ENCODE measurements at places on chromosomes 16 and 17.

- no peak for DNase-seq
Observed at GRCh38 chr17:208429-208828, 27.0 kb upstream of the DOC2B start.

DNA sequence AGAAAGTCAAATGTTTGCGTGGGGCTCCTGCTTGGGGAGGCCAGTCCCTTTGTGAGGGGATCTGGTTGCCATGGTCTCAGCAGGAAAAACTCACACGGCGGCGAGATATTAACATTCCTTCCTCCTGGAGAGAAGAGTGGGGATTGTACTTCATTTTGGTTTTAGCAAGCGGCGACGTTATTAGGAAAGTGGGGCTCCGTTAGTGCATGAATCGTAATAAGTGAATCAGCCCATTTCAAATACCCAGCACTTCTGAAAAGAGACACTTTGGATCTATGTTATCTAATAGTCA, 41.6 kb upstream of the METRNL start:
- DNase-seq: no peak

GRCh38 chr17:4449736-4450135, 16.0 kb downstream of the SPNS3 start:
- DNase-seq: no peak

GRCh38 chr17:68054296-68054900, 18.9 kb downstream of the KPNA2 start:
- no peak for DNase-seq

DNA sequence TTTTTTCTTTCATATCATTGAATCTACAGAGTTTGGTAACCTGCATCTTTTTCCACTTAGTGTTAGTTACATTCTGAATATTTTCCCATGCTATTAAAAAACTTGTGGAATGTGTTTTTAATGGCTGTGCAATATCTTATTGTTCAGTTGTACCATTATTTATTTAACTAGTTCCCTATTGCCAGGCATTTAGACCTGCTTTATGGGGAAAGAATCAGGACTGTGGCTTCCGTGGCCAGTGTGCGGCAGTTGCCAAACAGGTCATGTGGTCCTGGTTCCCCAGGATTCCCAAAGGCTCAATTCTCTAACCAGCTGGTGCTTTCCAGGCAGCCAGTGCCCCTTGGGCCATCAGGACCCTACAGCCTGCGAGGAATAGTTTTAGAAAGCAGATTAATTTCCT, 30.8 kb downstream of the NDEL1 start:
- DNase-seq: no peak

DNA sequence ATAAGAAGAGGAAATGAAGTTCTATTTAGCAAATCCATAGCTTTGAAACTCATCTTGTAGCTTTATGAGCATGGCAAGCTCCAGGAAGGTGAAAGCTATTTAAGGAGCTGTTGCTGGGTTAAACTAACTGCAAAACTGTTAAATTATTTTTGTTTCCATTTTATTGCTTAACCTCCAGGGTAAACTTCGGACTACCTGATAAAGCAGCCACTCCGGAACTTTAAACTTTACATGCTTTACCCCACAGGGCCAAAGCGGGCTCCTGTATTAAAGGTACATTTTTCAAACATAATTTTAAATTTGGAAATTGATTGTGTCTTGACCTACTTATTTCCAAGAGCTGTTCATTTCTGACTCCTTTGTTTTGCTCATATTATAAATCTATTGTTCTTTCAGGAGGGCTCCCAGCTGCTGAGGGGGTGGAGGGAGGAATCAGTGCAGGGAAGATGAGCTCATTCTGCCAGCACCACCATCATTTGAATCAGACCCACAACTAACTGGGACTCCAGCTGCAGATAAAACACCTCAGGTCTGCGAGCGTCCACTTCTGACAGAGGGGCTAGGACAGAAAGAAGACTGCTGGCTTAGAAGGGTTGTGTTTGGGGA, 157.9 kb downstream of the IRX3 start:
- no peak for DNase-seq

DNA sequence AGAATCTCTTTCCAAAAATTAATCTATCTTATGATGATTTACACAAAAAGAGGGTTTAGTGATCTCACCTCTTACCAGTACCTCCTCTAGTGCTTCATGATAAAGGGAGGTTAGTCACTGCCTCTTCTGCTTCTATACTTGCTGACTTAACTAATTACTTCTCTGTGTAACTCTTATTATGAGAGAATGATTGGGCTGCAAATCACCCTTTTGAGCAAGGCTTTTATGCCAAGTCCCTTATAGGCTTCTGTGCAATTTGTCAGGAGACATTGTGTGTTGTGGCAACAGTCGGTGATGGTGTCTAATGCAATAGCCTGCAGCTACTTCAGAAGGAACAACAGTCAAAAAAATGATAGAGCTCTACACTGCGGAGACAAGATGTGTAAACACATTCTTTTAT, 1568.1 kb upstream of the GOT2 start:
- no peak for DNase-seq

DNA sequence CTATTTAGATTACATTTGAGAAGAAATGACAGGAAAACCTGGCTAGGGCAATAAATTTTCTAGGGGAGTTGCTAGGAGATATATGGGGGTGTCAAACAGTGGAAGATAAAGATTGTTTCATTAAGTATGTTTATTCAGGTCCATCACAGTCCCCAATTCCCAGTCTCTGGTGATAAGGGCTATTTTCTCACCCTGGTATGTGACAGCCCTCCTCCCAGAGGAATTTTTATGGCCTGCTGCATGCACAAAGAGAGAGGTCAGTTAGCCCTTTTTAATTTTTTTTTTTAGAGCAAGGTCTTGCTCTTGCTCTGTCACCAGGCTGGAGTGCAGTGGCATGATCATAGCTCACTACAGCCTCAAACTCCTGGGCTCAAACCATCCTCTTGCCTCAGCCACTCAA, 53.6 kb upstream of the ATF7IP2 start:
- no peak for DNase-seq

- no peak for DNase-seq
Observed at GRCh38 chr16:53219371-53219770, 164.6 kb downstream of the CHD9 start.

GRCh38 chr16:11613381-11614303, 26.9 kb upstream of the LITAF start:
- DNase-seq: no peak

DNA sequence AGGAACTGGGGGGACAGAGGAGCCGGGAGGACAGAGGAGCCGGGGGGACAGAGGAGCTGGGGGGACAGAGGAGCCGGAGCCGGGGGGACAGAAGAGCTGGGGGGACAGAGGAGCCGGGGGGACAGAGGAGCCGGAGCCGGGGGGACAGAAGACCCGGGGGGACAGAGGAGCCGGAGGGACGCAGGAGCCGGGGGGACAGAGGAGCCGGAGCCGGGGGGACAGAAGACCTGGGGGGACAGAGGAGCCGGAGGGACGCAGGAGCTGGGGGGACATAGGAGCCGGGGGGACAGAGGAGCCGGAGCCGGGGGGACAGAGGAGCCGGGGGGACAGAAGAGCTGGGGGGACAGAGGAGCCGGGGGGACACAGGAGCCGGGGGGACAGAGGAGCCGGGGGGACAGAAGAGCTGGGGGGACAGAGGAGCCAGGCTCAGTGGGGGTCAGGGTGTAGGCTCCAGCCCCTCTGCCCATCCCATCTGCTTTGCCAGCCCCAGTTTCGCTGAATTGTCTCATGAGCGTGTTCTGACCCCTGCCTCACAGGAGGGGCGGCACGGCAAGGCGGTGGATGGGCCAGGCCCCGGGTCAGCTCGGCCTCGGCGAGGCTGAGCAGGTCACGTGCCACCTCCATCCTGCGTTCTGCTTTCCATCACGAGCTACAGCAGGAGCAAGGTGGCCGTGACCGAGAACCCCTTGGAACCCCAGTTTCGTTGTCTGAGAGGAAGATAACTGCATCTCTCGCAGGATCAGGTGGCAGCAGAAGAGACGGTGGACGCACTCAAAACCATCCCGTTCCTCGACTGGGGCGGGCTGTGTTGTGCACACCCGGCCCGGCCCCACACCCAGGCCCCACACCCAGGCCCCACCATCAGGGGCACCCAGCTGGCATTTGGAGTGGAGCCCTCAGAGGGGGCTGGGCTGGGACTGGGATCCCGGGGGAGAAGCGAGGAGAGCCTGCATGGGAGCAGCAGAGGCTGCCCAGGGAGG, 26.1 kb upstream of the CBFA2T3 start:
- no peak for DNase-seq

- DNase-seq: no peak
Observed at GRCh38 chr17:42456223-42457106, 2.2 kb upstream of the ATP6V0A1 start.

- no peak for DNase-seq
Observed at GRCh38 chr16:52476111-52476510, 70.8 kb downstream of the TOX3 start.

GRCh38 chr17:69995476-69995875, 79.5 kb upstream of the KCNJ16 start:
- DNase-seq: no peak

- no peak for DNase-seq
Observed at GRCh38 chr16:61791464-61791863, 244.8 kb downstream of the CDH8 start.

GRCh38 chr16:30666681-30667080, 8.4 kb downstream of the FBRS start:
- no peak for DNase-seq

DNA sequence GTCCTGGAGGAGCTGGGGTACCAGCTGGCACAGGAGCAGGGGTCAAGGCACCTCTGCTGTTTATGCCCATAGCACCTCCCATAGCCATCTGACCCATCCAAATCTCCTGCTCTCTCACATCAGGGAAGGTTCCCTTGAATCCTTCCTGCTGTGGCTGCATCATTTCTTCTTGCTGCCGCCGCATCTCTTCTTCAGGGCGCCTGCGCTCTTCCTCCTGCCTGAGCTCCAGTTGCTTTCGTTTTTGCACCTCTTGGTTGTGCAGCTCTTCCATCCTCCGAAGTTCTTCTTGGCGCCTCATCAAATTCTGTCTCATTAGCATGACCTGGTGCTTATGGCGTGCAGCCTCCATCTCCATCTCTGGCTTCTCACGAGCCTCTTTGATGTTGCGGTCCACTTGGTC, 2.0 kb upstream of the NOB1 start:
- no peak for DNase-seq

DNA sequence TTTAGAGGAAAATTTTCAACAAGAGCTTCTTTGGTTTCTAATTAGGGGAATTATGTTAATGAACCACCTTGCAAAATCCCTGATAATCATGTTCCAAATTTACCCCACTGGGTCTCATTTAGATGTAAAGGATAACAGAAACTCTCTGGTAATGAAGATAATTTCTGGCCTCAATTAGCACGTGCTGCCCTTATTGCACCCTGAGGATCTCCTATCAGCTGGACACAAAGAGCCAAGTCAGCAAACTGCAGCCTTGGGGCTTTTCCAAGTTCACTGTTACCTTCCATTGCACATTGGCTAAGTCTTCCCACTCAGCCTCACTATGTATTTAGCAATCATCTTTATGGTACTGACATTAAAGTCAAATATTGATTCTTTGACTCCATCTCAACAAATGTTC, 78.1 kb downstream of the GP2 start:
- DNase-seq: no peak

DNA sequence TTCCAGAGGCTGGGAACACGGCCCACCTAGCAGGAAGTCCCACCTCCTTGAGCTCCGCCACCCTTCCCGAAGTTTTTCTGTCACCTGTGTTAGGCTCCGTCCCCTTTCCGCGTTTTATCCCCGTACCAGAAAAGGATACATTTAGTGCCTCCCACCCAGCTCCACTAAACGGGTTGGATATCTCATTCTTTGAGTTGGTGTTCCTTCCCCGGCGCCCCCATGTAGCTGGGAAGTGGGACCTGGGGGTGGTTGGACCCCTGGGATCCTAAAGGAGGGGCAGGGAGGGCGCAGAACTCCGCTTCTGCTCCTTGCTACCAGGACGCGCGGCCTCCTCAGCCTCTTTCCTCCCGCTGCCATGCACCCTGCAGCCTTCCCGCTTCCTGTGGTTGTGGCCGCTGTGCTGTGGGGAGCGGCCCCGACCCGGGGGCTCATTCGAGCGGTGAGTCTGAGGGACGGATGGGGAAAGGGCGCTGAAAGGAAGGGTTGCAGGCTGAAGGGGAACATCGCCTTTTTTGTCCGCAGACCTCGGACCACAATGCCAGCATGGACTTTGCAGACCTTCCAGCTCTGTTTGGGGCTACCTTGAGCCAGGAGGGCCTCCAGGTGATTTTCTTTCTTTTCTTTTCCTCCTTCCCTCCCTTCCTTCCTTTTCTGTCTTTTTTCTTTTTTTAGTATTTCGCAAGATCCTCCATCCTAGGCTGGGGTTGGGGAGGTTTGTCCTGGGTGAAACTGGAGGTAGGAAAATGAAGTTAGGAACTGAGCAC, 669 bp downstream of the RNF167 start:
- peak; percentile 33 for DNase-seq

GRCh38 chr16:12090151-12090530, 113.6 kb downstream of the SNX29 start:
- DNase-seq: no peak

- no peak for DNase-seq
Observed at GRCh38 chr16:54934481-54935265, 4.0 kb downstream of the IRX5 start.

DNA sequence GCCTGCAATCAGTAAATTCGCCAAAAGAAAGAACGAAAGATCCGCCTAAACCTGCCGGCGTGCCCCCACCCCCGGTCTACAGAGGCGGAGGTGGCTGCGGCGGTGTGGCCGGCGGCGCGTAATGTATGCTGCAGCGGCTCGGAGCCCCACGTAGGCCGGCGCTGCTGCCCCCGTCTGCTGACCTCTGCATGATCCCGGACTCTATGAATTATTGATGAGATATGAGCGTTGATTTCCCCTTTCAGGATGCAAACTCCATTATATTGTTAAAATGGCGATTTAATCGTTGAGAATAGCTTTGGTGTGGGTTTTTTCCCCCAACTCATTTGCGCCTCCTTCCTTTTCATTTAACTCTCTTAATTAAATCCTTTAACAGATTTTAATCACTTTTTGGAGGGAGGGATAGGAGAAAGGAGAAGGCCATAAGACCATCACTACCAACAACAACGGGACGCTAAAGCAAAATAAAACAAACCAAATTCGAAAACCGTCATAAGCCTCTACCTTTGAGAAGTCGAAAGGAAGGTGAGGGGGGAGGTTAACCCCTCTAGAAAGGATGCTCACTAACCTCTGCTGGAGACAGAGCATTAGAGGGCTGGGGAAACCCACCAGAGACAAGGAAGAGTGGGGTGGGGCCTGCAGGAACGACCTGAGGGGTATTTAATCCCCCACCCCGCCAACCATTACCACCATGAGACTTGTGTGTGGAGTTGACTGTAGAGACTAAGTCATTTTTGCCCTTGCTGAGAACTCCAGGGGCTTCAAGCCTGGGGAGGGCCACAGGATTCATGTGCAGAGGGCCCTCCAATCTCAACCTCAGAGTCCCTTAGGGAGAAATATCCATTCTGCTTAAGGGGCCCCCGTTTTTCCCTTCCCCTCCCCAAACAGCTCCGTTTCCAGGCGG, 3.4 kb downstream of the HOXB3 start:
- DNase-seq: no peak

- DNase-seq: no peak
Observed at GRCh38 chr16:85002099-85002541, 9.2 kb downstream of the ZDHHC7 start.

- DNase-seq: no peak
Observed at GRCh38 chr17:73104450-73104849, 12.0 kb upstream of the SLC39A11 start.

- DNase-seq: no peak
Observed at GRCh38 chr17:68378268-68379176, 78.8 kb downstream of the WIPI1 start.

Data from activated T-helper 9 cell treated with anti-CD3 and anti-CD28 coated beads, Interleukin-2, amount 50 U/mL, for 16 hours (primary cell).